ENCODE measurements at places on chromosomes 12 and 14. TPM values are rescaled to one million over a fixed set of nuclear protein-coding genes. Genes with fewer than 3 reads are reported as not detected.
A peak's percentile ranks its signal among the peaks of the same experiment; 100 is the strongest.

DNA sequence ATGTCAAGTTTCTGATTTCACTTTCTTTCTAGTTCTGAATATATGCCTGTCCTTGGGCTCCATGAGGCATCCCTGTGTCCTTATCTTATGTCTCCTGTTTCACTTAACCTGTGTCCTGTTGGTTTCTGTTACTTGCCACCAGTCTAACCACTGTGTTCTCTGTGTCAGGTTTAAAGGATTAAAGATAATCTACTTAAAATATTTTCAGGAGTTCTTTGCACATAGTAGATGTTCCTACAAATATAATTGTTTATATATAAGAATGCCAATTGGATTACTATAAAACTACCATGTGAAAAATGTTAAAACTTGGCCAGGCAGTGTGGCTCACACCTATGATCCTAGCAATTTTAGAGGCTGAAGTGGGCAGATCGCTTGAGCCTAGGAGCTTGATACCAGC, 406.4 kb downstream of the CCER1 start:
- DNase-seq = no peak

- DNase-seq = no peak
Measured at GRCh38 chr12:105681341-105681740, 350.9 kb downstream of the C12orf75 start.

- DNase-seq = no peak
Measured at GRCh38 chr14:32472076-32472475, 143.0 kb downstream of the AKAP6 start.

DNA sequence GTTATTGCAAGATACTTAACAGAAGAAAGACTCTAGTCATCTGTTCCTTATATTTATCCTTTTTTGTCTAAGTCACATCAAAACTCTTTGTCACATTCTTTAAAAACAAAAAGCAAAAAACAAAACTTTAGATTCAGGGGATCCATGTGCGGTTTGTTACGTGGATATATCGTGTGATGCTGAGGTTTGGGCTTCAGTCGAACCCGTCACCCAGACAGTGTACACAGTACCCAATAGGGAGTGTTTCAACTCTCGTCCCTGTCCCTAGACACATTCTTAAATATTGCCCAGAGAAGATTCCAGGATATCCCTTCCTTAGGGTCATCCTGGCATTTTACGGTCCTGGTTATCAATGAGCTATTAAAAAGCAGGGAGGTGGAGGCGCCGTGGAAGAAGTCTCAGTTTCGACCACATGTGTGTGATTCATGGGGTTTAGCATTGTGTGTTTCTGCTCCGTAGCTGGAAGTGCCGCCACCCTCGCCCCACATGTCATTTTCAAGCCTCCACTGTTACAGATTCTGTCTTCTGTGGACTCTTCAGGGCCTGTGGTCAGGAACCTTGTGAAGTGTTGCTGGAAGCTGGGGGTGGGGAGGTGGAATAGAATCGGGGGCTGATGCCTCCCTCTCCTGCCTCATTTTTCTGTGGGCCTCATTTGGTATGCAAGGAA, 19.9 kb downstream of the CCND2 start:
- no peak for DNase-seq

GRCh38 chr14:69789118-69789640, 7.9 kb downstream of the SLC10A1 start:
- DNase-seq = no peak

ADAMTS20 gene
- total RNA-seq = 0.36 TPM

- DNase-seq = no peak
Measured at GRCh38 chr12:12181511-12181910, 85.3 kb downstream of the LRP6 start.

FAM222A gene
- 7.4 TPM for total RNA-seq

DNA sequence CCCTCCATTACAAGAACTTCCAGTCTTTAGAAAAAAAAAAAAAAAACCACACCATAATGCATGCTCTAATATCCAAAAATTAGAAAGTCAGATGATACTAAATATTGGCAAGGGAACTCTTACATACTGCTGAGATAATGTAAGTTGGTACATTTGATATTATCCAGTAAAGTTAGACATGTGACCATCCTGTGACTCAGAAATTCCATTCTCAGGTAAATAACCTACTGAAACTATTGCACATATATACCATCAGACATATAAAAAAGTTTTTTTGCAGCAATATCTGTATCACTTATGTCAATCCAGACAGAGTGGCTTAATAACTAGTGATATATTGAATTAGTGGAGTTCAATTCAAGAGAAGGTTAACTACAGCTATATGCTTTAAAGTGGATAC, 63.5 kb downstream of the KITLG start:
- DNase-seq = no peak

GRCh38 chr14:89164168-89165073, 252.6 kb downstream of the FOXN3 start:
- no peak for DNase-seq

- no peak for DNase-seq
Measured at GRCh38 chr14:58215191-58215914, 15.4 kb downstream of the ACTR10 start.

DNA sequence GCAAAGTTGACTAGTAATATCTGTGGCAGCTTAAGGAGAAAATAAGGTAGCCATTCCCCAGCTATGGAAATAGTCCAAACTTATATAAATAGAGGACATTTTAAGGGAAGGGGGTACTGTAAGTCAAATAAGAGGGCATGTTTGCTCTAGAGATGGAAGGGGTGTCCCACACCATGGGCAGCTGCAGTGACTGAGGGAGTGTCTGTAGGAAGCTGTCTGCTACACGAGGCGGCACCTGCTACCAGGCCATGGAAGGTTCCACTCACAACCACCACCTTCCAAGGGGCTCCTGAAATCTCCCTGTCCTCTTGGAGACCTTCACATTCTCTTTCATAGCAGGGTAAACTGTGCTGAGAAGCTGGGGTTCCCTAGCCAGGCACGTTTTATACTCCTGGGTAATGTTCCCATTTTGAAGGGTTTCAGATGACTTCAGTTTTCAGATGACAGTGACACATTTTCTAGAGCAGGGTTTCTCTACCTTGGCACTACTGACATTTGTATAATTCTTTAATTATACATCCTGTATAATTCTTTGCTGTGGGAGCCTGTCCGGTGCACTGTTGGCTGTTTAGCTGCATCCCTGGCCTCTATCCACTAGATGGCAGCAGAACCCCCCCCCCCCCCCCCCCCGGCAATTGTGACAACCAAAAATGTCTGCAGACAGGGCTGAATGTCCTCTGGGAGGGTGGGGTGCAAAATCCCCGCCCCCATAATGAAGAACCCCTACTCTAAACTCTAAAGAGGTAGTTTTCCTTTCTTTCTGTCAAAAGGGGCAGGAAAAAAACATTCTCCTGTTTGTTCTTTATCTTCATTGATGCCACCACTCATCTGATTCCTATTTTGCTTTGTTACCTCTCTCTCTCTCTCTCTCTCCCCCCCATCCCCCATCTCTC, 11.6 kb upstream of the SMCO2 start:
- peak; percentile 19 for DNase-seq

GRCh38 chr12:75850721-75851462, 180.7 kb downstream of the PHLDA1 start:
- peak; percentile 38 for DNase-seq

GRCh38 chr12:78888568-78888967, 24.0 kb downstream of the SYT1 start:
- DNase-seq = no peak

TDRD9 gene
- 2.2 TPM for total RNA-seq

DPPA3 gene
- 0.23 TPM for total RNA-seq

DNA sequence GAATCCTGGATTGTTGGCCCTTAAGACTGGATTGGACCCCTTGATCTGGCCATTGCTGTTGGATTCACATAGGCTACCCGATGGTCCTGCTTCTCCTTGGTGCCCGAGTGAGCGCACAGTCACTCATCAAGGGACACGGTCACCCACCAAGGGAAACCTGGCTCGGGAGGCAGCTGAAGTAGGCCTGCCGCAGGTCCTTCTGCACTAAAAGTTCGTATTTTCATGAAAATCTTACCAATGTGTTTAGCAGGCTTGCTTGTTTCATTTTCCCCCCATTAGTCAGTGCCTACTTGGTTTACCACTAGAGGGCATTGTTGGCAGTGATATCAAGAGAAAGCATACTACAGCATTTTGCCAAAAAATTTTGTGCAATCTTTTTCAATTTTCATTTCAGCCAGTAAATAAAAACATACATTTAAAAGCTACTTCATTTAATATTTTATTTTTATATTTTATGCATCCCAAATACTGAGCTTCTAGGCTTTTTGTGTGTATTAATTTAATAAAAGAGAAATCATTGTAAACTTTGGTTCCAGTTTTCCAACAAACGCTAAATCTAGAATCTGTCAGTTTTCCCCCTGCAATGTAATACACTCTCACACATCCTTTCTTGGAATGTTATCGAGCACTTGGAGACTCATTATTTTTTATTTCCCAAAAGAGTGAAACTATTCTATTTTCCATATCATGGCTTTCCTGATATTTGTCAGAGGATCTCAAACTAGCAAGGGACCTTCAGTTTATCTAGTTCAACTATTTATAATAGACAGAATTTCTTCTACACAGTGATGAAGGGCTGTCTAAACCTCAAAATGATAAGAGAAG, 116.7 kb downstream of the LMNTD1 start:
- DNase-seq = peak; percentile 85
